ENCODE measurements at places on chromosomes 7 and 10. TPM values are rescaled to one million over a fixed set of nuclear protein-coding genes. Genes with fewer than 3 reads are reported as not detected.

DNA sequence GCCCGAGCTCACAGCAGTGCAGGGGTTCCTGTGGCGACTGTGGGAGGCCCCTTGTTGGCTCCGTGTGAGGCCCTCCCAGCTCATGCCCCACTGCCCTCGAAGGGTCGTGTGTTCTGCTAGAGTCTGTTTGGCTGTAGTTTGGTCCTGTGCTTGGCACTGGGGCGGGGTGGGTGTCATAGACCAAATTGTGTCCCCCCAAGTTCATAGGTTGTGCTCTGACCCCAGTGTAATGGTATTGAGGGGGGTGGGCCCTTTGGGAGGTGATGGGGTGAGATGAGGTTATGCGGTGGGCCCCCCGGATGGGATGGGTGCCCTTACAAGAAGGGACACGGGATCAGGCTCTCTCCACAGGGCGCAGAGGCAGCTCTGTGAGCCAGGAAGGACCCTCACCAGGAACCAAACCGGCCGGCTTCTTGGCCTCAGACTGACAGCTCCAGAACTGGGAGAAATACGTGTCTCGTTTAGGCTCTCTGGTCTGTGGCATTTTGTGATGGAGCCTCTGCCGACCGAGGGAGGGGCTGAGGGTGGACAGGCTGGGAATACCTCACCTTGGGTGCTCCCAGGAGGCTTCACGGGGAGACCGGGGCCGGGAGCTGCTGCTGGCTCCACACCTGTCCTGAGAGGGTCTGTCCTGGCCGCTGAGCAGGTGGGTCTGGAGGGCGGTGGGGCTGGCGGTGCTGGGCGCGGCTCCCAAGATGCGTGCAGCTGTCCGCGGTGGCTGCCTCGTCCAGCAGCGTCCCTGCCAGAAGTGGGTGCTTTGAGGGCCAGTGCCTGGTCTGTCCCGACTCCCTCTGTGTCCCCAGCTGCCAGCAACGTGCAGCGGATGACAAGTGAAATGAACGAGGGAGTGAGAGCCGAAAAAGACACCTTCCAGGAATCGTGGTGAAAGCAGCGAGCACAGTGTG lies 89.4 kb downstream of the INPP5A start:
- no peak overlapping the region for H3K4me3 ChIP-seq
- H3K27ac ChIP-seq = peak overlapping the region; percentile 73
- DNase-seq = peak; percentile 27
- no peaks in the 10 kb centered on the region for H3K27me3 ChIP-seq
- H3K4me1 ChIP-seq = peaks cover 39% of the 10 kb centered on the region

DNA sequence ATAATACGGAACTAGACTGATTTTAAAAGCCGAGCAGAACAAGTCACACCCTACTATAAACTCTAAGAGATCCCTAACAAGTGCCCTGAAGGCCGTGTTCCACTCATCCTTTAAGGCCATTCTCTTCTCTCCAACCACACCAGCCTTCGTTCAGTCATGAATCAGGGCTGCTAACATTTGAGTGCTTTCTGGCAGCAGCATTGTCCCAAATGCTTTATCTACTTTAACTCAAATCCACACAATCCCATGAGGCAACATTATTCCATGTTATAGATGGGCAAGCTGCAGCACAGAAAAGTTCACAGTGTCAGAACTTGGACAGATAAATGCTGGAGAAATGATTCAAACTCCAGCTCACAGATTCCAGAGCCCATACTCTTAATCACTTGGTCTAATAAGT lies 73.5 kb downstream of the MALSU1 start:
- H3K27me3 ChIP-seq = no peaks in the 10 kb centered on the region
- no peaks in the 10 kb centered on the region for H3K4me1 ChIP-seq
- H3K4me3 ChIP-seq = no peak overlapping the region
- H3K36me3 ChIP-seq = no peaks in the 10 kb centered on the region

DNA sequence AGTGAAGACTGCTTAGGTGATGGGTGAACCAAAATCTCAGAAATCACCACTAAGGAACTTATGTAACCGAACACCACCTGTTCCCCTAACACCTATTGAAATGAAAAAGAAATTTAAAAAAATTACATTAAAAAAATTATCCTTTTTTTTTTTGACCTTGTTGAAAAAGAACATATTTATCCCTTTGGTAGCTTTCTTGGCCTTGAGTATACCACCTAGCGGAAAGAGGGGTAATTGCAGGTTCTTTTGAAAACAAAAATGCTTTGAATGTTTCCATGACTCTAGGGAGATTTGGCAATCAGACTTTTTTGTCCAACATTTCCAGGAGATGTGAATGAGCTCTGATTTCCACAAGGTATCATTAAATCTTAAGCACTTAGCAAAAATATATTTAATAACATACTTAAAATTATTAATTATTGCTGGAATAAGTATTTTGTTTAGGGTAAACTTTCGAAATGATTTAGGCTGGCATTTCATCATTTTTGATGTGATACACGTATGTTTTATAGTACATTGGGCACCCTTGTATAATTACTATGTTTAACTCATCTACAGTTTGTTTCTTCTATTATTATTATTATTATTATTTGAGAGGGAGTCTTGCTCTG lies 47.0 kb upstream of the ELMO1 start:
- no peaks in the 10 kb centered on the region for H3K4me1 ChIP-seq
- H3K36me3 ChIP-seq = no peaks in the 10 kb centered on the region
- H3K27ac ChIP-seq = no peak overlapping the region
- no peaks in the 10 kb centered on the region for H3K27me3 ChIP-seq
- DNase-seq = no peak
- no peak overlapping the region for H3K4me3 ChIP-seq

DNA sequence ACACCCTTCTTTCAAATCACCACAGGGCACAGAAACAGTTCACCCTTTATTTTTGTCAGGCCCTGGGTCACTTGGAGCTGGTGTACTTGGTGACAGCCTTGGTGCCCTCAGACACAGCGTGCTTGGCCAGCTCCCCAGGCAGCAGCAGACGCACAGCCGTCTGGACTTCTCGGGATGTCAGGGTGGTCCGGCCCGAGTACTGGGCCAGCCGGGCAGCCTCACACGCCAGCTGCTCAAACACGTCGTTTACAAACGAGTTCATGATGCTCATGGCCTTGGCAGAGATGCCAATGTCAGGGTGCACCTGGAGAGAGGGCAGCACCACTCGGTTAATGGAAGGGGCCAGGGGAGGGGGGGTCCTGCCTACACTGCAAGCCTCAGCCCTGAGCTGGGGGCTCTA lies 2.5 kb downstream of the H2BK1 start:
- DNase-seq = no peak
- H3K27me3 ChIP-seq = no peaks in the 10 kb centered on the region
- H3K4me1 ChIP-seq = no peaks in the 10 kb centered on the region
- no peak overlapping the region for H3K27ac ChIP-seq

DNA sequence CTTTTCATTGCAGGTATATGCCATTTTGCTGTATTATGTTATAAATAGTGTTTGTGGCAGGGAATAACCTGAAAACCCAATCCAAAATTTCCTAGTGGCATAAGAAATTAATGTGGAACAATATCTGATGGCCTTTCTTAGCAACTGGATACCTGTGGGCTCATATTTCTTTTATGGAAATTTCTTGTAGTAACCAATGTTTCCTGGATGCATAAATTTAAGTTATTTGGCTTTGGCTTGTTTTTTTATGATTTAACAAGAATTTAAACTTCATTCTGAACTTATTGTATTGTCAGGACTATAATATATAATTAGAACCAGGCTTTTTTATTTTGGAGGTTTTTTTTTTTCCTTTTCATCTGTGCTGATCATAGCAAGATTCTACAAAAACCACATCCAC lies 30.1 kb downstream of the TBC1D12 start:
- DNase-seq = no peak
- no peaks in the 10 kb centered on the region for H3K27me3 ChIP-seq
- no peak overlapping the region for H3K27ac ChIP-seq
- peaks cover 11% of the 10 kb centered on the region for H3K4me1 ChIP-seq

GRCh38 chr7:147861058-147861716 lies 729.4 kb upstream of the C7orf33 start:
- no peak overlapping the region for H3K4me3 ChIP-seq
- no peaks in the 10 kb centered on the region for H3K4me1 ChIP-seq
- no peak overlapping the region for H3K27ac ChIP-seq
- no peaks in the 10 kb centered on the region for H3K27me3 ChIP-seq
- H3K36me3 ChIP-seq = no peaks in the 10 kb centered on the region

DNA sequence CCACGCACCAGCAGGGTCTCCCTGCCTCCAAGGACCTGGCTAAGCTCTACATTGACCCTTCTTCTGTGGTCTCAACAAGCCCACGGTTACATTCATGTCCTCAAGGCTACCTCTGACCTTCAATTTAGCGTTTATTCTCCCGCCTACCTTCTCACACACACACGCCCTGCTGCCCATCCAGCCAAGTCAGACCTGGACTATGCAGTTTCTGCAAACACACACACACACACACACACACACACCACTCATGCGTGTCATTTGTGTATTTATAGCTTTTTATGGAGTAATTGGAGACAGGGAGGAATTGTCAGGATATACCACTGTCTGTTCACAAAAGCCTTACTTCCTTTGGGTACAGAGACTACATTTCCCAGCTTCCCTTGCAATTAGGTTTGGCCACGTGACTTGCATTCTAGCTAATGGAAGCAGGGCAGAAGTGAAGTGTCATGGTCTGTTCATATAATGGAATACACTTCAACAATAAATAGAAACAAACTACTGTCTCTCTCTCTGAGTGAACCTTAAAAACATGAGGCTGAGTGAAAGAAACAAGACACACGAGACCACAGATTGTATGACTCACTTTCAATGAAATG lies 53.8 kb upstream of the CPXM2 start:
- H3K27ac ChIP-seq = no peak overlapping the region
- H3K4me3 ChIP-seq = no peak overlapping the region
- H3K4me1 ChIP-seq = peaks cover 8% of the 10 kb centered on the region
- no peaks in the 10 kb centered on the region for H3K27me3 ChIP-seq

GRCh38 chr7:103912891-103913605 lies 76.4 kb downstream of the RELN start:
- H3K27ac ChIP-seq = no peak overlapping the region
- no peak for DNase-seq
- no peaks in the 10 kb centered on the region for H3K27me3 ChIP-seq
- H3K4me1 ChIP-seq = no peaks in the 10 kb centered on the region

- no peak overlapping the region for H3K4me3 ChIP-seq
- DNase-seq = no peak
- H3K27ac ChIP-seq = no peak overlapping the region
- no peaks in the 10 kb centered on the region for H3K36me3 ChIP-seq
Measured at GRCh38 chr7:44046321-44047061, 2.0 kb downstream of the DBNL start.

DNA sequence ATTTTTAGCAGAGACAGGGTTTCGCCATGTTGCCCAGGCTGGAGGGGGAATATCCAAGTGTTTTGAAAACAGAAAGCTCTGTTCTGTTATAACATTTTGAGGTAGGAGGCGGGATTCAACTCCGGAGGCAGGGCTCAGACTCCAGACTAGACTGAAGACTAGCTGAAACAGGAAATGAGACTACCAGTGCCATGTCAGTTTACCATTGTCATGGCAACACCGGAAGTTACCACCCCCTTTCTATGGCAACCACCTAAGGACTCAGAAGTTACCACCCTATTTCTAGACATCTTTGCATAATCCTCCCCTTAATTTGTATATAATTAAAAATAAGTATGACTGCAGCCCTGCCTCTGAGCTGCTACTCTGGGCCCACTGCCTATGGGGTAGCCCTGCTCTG lies 1069.1 kb upstream of the AUTS2 start:
- no peak overlapping the region for H3K4me3 ChIP-seq
- no peaks in the 10 kb centered on the region for H3K36me3 ChIP-seq
- no peak overlapping the region for H3K27ac ChIP-seq
- H3K27me3 ChIP-seq = no peaks in the 10 kb centered on the region

DNA sequence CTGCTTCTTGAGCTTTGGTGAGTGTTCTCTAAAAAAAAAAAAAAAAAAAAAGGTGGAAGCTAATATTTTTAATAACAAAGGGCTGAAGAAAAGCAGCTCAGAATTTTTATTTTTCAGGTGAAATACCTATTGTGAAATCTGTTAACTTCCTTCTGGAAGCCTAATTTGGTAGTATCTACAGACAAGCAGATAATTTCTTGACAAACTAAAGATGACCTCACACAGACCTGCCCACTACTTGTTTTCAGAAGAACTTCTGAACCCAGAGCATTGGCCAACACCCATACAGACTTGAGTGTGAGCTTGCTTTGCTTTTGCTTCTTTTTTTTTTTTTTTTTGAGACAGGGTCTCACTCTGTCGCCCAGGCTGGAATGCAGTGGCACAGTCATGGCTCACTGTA lies 31.2 kb downstream of the LRRC4 start:
- H3K36me3 ChIP-seq = no peaks in the 10 kb centered on the region
- DNase-seq = no peak
- H3K27ac ChIP-seq = no peak overlapping the region
- no peaks in the 10 kb centered on the region for H3K27me3 ChIP-seq
- peaks cover 20% of the 10 kb centered on the region for H3K4me1 ChIP-seq
- no peak overlapping the region for H3K4me3 ChIP-seq

- no peaks in the 10 kb centered on the region for H3K36me3 ChIP-seq
- H3K4me3 ChIP-seq = no peak overlapping the region
- H3K27me3 ChIP-seq = no peaks in the 10 kb centered on the region
- no peak for DNase-seq
Measured at GRCh38 chr10:98260350-98260749, 7.6 kb downstream of the LOXL4 start.

DNA sequence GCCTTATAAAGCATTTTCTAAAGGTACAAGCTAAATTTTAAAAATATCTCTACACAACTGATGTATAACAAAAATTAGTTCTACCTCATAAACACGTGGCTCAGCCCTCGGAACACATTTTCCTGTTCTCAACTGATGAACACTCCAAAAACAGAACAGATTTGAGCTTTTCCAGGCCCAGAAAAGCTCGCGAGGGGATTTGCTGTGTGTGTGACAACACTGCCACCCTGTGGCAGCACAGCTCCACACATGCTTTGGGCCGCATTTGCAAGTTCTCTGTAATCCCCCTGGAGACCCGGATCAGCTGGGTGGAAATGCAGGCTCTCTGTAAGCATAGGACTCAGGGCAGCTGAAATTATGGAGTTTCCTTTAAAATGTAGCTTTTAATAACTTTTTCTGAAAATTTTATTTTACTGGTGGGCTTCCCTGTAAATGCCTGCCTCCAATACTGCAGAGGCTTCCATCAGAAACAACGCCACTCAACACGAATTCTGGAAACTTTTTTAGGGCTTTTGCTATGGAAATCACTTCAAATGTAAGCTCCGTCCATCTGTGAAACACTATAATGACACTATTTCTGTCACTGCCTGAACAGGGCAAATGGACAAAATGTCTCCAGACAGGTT lies 155.5 kb downstream of the COBL start:
- DNase-seq = peak; percentile 64
- no peaks in the 10 kb centered on the region for H3K4me1 ChIP-seq
- no peak overlapping the region for H3K4me3 ChIP-seq
- no peak overlapping the region for H3K27ac ChIP-seq
- H3K36me3 ChIP-seq = no peaks in the 10 kb centered on the region

The AKR1C3 gene
- polyA plus RNA-seq = 13.8 TPM

The CCL24 gene
- polyA plus RNA-seq = 0.48 TPM

The FAM170B gene
- not detected for polyA plus RNA-seq

The FRMD4A gene
- 11.0 TPM for polyA plus RNA-seq

The PMPCB gene
- 87.0 TPM for polyA plus RNA-seq

All from ovary (tissue), 10 donors.